AG04449 (cell line): ENCODE measurements at places on chromosomes 6 and 20.

- DNase-seq, result no peak
These were observed 301.2 kb downstream of the RNGTT start for GRCh38 chr6:88662163-88662580.

DNA sequence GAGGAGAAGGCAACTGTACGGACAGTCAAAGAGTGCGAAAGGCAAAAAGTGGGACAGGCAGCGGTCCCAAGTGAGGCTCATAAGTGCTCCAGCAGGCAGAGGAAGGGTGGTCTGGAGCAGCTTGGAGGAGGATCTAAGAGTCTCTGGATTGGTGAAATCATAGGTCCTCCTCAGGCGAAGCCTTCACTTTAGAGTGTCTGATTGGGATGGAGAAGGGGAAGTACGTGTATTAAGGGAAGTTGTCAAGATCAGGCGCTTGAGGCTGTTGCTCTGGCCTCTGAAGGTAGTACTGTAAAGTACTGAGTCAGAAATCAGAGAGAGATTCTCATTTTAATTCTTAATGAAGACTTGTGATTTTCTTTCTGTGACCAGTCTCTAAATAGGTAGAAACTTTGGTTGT lies 185.6 kb downstream of the KIF16B start:
- no peak for DNase-seq

DNA sequence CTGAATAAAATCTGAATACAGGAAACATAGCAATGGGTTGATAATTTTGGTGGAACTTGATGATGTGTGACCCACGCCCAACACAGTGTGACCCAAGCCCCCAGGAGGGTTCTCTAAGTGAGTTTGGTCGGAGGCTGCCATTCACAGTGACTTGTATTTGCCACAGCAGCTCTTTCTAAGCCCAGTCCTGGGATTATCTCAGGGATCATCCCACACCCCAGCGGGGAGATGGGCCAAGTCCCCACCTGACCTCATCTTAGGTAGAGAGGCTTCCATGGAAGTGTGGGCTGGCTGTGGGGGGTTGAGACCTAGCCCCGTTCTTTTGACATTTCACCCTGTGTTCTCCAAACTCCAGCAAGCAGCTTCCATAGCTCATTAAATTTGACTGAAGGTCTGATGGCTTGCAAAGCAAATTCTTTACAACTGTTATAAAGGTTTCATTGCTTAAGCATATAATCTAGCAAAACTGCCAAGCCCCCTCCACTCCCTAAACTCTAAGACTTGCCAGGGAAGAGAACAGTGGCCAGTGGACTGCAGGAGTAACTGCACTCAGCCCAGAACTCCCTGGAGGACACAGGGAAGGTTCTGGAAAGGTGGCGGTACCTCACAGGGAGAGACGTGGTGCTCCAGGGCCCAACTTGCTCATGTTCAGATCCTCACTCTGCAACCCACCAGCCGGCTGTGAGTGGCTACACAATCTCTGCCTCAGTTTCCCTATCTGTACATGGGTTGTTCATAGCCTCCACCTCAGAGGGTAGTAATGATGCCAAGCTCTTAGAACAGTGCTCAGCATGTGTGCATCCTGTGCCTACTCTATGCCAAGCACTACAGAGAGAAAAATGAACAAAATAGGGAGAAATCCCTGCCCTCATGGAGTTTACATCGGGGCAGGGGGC lies 1.0 kb upstream of the PCK1 start:
- no peak for DNase-seq

DNA sequence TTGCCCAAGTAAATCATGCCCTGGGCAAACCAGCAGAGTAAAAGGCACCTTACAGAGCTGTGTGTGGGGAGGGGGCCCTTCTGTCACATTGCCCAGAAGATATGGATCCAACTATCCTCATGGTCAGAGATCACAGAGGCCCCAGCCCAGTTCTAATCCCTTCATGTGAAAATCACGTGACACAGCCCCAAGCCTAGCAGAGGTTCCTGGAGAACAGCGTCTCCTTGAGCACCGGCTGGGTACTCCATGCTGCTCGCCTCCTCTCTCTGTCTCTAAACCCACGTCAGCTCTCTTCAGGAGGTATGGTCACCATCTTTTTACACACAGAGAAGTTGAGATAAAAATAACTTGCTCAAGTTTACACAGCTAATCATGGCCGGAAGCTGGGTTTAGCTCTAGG lies 230.2 kb downstream of the ANKRD60 start:
- no peak for DNase-seq

GRCh38 chr6:52102405-52102804 lies 15.0 kb upstream of the PKHD1 start:
- DNase-seq, result no peak

- DNase-seq, result no peak
These were observed 187.4 kb downstream of the TENT5A start for GRCh38 chr6:81565071-81565470.

DNA sequence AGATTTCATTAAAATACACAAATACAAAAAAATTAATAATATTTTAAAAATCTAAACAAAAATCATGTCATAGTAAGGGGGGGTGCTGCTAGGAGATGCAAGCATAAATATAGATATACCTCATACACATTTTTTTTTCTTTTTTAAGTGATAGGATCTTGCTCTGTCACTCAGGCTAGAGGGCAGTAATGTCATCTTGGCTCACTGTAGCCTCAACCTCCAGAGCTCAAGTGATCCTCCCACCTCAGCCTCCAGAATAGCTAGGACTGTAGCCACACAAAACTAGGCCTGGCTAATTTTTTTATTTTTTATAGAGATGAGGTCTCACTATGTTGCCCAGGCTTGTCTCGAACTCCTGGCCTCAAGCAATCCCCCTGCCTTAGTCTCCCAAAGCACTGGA lies 90.8 kb downstream of the HACE1 start:
- no peak for DNase-seq

DNA sequence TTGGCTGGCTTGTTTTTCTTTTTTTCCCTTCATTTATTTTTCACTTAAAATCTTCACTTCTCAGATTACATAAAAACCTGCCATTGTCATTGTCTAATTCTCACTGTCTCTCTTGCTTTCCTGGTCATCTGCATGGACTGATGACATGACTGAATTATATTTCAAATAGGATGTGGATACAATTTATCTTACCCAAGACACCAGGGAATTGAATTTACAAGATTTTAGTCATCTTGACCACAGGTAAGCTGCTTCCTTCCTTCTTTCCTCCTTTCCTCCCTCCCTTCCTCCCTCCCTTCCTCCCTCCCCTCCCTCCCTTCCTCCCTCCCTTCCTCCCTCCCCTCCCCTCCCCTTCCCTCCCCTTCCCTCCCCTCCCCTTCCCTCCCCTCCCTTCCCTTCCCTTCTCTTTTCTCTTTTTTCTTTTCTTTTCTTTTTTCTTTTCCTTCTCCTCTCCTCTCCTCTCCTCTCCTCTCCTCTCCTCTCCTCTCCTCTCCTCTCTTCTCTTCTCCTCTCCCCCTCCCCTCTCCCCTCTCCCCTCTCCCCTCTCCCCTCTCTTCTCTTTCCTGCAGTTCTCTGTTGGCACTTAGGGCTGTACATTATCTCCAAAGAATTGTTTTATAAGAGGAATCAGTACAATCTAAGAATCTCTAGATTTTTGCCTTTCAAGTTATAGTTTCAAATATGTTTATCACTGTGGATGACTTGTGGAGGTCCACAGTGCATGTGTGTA lies 171.5 kb downstream of the CARMIL1 start:
- DNase-seq, result no peak

DNA sequence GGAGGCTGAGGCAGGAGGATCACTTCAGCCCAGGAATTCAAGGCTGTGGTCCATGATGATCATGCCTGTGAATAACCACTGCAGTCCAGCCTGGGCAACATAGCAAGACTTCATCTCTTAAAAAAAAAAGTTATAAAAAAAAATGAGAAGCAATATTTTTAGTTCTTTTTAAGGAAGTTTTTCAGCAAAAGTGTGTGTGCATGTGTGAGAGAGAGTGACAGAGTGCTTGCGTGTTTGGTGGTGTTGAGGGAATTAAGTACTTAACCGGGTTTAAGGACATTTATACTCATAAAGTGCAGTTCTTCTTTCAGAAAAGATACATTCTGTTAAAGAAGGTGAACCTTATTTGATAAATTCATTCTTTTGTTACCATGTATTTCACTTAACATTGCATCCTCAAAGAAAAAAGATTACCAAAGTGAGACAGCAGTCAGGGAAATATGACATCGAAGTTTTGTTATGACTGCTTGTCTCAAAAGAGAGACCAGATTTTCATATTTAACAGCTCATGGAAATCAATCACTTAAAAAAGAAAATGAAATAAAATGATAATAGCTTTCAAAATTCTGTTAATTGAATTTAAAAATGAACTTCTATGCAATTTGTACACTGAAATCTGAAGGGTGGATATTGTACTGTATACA lies 254.7 kb downstream of the ARHGAP18 start:
- DNase-seq, result no peak

GRCh38 chr6:136113736-136114173 lies 136.4 kb downstream of the MTFR2 start:
- peak; percentile 60 for DNase-seq

DNA sequence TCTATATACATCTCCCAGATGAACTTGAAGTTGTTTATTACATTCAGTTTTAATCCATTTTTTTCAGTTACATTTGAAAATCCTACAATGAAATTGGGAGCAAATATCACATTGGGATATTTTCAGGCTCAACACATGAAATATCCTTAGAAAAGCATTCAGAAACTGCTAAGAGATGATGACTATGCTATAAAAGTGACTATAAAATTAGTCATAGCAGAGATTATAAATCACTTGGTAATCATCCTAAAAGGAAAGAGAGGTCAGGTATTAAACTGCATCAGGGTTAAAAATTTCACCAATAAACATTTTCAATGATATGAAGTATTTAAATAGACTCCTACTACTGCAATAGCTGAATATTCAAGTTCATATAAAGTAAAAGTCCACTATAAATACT lies 987.7 kb downstream of the GRIK2 start:
- no peak for DNase-seq

DNA sequence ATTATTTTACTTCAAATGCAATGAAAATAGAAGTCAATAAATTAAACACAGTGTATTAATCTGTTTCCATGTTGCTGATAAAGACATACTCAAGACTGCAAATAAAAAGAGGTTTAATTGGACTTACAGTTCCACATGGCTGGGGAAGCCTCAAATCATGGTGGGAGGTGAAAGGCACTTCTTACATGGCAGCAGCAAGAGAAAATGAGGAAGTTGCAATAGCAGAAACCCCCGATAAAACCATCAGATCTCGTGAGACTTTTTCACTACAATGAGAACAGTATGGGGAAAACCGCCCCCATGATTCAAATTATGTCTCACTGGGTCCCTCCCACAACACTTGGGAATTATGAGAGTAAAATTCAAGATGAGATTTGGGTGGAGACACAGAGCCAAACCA lies 82.2 kb downstream of the GPR63 start:
- no peak for DNase-seq

DNA sequence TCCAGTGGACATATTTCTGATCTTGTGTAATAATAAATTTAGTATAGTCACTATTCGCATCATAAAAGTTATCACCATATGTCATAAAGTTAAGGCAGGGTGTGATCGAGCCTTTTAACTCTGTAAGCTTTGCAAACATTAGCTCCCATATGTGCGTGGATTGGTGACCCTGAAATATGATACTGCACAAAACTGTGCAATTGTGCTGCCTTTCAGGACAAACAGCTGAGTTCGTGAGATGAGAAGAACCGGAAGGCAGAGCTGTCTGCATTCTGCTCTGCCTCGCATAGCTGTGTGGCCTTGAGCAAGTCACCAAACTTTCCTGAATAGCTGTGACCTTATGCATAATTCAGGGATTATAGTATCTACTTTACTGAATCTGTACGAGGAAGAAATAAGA lies 3.2 kb upstream of the PLEKHG1 start:
- no peak for DNase-seq

GRCh38 chr6:1825926-1826325 lies 216.2 kb downstream of the FOXC1 start:
- no peak for DNase-seq

- DNase-seq, result no peak
These were observed 12.8 kb upstream of the SNAI1 start for GRCh38 chr20:49969946-49970345.

- DNase-seq, result no peak
These were observed 141.1 kb upstream of the RNF24 start for GRCh38 chr20:4156411-4156810.

GRCh38 chr20:63473555-63474449 lies 1.3 kb upstream of the KCNQ2 start:
- no peak for DNase-seq

DNA sequence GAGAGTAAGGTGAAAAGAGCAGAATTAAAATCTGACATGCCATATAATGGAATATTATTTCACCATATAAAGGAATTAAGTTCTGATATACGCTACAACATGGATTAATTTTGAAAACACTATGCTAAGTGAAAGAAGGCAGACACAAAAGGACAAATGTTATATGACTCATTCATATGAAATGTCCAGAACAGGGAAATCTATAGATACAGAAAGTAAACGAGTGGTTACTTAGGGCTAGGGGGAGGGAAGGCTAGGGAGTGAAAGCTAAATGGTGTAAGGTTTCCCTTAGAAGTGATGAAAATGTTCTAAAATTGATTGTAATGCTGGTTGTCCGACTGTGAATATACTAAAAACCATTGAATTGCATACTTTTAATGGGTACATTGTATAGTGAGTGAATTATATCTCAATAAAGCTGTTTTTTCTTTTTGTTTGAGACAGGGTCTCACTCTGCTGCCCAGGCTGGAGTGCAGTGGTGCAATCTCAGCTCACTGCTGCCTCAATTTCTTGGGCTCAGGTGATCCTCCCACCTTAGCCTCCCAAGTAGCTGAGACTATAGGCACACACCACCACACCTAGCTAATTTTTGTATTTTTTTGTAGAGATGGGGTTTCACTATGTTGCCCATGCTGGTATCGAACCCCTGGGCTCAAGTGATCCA lies 8.2 kb downstream of the PRPH2 start:
- no peak for DNase-seq

GRCh38 chr20:5353624-5354496 lies 37.1 kb upstream of the PROKR2 start:
- peak; percentile 2 for DNase-seq

DNA sequence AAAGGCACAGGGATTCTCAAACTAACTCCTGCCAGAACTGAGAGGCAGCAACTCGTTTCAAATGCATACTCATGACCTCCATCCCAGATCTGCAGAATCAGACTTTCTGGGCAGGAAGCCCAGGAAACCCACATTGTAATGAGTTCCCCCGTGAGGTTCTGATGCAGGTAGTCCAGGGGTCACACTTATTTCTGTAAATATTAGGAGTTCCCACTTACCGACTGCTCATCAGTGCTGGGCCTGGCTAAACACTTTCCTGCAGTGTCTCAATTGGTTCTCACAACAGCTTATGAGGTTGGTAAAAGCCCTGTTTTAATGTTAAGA lies 11.6 kb downstream of the DUSP15 start:
- DNase-seq, result no peak

- DNase-seq, result no peak
These were observed 42.1 kb downstream of the ANKRD6 start for GRCh38 chr6:89475101-89475500.

DNA sequence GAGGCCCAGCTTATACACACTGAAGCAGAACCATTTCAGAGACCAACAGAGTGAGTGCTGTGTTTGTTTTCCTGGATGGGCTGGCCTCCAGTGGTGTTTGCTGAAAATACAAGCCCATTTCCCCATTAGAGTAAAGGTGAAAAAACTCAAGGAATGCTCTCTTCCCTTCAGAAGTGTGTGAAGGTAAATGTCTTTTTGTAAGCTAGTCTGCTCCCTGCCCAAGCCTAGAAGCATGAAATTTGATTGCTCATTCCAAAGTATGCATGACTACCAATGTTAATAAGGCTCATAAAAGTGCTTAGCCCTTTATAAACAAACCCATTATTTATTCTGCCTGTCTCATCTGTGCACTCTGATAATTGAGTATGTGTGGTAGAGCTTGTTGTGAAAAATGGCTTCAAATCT lies 59.1 kb downstream of the ADGRF1 start:
- peak; percentile 14 for DNase-seq
